NK-92 treated with Interleukin-12 subunit alpha and Interleukin-12 subunit beta, amount 100 ng/mL, for 24 hours (cell line): ENCODE measurements at places on chromosomes 13 and 19.

- no peak for DNase-seq
These were observed 32.7 kb downstream of the MBNL2 start for GRCh38 chr13:97254816-97255215.

GRCh38 chr13:20704459-20705069 is 1.1 kb downstream of the IL17D start:
- DNase-seq = no peak

DNA sequence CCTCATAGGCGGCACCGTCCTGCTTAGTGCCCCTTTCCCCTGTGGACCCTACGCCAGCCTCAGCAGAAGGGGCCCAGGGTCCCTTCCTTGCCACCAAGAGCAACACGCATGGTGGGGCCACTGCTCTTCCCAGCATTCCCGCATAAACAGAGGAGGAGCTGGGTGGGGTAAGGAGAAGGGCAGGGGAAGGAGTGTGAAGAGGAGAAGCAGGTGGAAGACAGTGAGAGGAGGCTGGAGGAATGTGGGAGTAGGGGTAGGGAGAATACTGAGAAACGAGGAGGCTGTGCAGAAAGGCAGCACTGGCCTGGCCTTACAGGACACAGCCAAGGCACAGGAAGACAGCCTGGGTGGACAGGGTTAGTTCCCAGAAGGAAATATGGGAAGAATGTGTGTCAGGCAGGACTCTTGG is 43.9 kb downstream of the ZNF331 start:
- DNase-seq = no peak

DNA sequence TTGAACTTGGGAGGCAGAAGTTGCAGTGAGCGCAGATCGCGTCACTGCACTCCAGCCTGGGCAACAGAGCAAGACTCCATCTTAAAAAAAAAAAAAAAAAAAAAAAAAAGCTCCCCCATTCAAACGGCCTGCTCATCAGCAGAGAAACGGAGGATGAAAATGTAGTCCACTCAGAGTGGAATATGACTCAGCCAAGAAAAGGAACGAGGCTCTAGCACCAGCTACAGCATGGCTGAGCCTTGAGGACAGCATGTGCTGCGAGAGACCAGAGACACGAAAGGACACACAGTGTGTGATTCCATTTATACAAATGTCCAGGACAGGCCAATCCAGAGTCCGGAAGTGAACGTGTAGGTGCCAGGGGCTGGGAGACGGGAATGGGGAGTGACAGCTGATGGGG is 18.1 kb upstream of the MIER2 start:
- DNase-seq = no peak

- no peak for DNase-seq
These were observed 45.2 kb downstream of the CDADC1 start for GRCh38 chr13:49292742-49293486.

GRCh38 chr13:99178636-99179035 is 22.0 kb upstream of the UBAC2 start:
- no peak for DNase-seq

GRCh38 chr13:70523622-70524021 is 415.4 kb upstream of the KLHL1 start:
- no peak for DNase-seq

GRCh38 chr19:15651791-15652190 is 11.1 kb downstream of the CYP4F3 start:
- no peak for DNase-seq

GRCh38 chr19:53172889-53173288 is 14.0 kb upstream of the ZNF347 start:
- DNase-seq = no peak

- DNase-seq = peak; percentile 32
These were observed 644 bp downstream of the MED26 start for GRCh38 chr19:16627193-16627927.

DNA sequence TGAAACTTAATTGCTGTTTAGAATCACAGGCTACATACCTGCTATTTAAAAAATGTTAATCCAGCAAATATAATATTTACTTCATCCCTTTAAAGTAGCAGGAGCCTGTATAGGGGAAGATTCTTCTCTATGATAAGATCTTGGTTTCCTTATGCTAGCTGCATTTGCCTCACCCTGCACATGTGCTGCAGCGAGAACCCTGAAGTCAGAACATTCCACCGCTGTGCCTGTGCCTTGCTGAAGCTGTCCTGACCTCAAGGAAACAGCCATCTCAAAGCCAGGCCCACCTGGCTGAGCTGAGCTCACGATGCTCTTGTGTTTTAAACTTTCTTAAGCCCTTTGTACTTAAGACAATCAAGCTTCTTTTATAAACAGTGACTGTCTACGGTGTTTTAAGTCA is 355.0 kb upstream of the PCDH20 start:
- no peak for DNase-seq

DNA sequence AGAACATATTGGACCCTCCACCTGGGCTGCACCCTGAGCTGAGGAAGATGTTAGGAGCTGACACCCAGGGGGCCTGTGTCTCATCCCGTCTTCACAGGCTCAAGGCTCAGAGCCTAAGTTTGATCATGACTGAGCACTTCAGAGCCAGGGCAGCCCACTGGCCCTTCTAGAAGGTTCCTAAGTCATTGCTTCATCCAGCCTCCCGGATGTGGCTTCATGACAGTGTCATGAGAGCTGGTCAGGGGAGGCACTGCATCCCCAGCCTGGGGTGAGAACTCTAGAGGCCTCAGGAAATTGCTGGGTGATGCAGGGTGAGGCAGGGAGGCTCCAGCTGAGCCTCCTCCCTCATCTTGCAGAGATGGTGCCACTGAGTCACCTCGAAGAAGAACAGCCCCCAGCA is 24.9 kb upstream of the PIK3R2 start:
- DNase-seq = peak; percentile 78

DNA sequence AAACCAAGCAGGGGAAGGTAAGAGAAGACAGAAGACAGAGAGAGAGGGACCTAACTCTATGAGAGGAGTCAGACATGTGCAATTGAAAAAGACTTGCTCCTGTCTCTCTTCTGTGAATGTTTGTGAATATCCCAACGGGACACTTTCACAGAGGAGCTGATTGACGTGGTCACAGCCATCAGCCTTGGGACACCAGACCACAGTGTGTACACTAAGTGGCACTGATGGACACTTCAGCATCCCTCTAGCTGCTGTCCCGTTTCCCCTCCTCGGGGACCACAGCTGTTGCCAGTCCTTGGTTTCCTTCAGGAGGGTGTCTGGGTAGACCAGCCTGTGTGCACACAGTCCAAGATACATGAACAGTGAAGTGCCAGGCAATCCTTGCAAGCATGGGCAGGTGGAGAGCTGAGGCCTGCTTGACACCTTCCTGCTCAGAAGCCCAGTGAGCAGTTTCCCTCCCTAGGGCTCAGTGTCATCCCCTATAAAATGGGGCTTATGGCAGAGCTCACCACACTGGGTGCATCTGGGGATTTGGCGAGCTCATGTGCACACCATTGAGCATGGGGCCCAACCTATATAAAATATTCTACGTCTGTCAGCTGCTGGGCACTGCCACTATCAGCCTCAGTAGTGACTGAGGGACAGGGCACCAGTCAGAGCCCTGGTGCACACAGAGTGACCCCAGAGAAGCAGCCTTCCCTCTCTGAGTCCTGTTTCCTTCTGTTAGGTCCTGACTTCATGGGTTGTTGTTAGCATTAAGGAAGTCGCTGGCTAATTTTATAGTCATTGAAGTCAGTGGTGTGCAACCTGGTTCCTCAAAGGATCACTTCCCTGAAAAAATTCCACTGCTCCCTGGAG is 4.3 kb upstream of the USF2 start:
- DNase-seq = no peak

GRCh38 chr13:35514061-35514477 is 37.6 kb upstream of the MAB21L1 start:
- no peak for DNase-seq
